ENCODE measurements at places on chromosomes 4 and X.
A peak's percentile ranks its signal among the peaks of the same experiment; 100 is the strongest.

DNA sequence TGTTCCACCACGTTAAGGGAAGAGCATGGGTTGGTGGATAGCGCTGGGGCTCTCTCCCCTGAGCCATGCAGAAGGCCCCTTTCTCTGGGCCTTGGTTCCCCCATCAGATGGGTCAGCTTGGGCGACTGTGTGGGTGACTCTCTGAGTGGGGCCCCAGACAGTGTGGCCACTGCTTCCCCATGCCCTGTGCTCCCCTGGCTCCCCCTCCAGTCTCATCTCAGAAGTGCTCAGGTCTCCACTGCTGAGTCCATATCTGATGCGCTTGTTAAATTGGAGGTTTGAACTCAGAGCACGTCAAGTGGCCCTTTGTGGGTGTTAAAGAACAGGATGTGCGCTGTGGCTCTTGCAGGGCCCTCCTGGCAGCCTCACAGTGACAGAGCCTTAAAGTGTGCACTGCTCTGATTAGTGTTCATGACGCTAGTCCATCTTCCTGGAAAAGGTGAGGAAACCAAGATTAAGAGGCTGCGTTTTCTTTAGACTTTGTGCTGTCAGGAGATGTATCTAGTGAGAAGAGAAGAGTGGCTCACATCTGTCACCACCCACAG is 59.8 kb downstream of the NELFA start:
- DNase-seq, result no peak

DNA sequence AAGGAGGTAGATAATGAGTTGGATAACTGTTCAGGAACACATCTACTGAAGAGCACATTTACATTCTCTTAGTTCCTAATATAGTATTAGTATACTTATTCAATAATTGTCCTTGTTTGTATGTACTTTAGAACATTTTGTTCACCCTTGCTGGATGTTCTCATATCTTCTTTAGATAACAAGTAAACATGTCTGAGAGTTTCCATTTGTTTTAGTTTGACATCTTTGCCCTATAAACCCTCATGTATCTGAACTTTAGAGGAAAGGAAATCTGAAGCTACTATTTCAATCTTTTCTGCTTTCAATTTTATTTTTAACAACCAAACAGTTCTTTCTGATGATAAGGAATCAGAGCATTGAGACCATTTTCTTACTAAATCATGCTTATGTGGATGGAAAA is 518.6 kb downstream of the RPA4 start:
- no peak for DNase-seq

DNA sequence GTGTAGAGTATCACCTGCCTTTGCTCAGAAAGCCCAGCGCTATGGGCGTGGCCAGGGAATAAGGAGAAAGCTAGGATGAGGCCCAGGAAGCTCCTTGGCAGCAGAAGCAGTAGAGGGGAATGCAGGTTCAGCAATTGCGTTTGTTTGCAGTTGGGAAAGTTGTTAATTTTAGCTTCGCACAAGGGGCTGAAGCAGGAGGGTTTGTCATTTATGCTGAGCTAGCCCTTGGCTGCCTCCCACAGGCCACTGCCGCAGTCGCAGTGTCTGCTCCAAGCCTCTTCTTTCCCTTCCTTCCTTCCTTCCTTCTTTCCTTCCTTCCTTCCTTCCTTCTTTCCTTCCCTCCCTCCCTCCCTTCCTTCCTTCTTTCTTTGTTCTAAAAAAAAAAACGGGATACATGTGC is 21.5 kb downstream of the FRMPD3 start:
- DNase-seq, result no peak

- DNase-seq, result no peak
These were observed 718.8 kb downstream of the KLHL13 start for GRCh38 chrX:117397844-117398243.

GRCh38 chr4:152678841-152679240 is 956 bp downstream of the TMEM154 start:
- no peak for DNase-seq

DNA sequence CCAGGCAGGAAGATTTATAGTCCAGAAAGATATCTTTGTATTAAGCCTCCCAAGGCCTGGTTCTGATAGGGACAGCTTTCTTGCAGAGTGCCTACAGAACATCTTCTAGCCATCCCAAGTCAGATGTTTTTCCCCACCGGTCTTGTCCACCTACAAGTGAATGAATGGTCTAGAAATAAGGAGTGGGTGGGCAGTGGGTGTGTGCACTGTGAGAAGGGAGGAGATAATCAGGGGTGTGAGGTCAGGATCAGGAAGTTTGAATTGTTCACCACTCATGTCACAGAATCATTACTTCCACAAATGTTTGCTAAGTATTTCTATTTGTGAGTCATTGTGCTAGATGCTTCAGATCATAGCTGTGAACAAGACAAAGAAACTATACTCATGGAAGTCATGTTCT is 332.6 kb downstream of the NKX6-1 start:
- no peak for DNase-seq

DNA sequence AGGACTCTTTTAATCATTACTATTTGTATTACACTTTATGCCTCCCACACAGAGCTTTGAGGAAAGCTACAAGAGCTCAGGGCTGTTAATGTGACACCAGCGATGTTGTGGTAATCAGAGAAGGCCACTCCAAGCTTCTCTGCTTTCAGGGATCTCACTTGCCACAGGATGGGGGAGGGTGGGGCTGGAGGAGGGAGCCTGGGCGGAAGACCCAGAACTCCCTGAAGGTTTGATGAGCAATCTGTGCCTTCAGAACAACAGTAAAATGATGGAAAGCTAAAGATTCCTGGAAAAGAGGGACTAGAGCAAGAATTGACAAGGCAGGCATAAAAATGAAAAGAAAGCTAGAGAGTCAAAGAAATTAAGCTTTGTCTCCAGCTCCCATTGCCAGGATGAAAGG is 75.6 kb downstream of the MAML3 start:
- DNase-seq, result no peak

- DNase-seq, result no peak
These were observed 366.5 kb downstream of the CXXC4 start for GRCh38 chr4:104128031-104128849.

GRCh38 chr4:117560329-117560728 is 474.0 kb upstream of the NDST3 start:
- no peak for DNase-seq

DNA sequence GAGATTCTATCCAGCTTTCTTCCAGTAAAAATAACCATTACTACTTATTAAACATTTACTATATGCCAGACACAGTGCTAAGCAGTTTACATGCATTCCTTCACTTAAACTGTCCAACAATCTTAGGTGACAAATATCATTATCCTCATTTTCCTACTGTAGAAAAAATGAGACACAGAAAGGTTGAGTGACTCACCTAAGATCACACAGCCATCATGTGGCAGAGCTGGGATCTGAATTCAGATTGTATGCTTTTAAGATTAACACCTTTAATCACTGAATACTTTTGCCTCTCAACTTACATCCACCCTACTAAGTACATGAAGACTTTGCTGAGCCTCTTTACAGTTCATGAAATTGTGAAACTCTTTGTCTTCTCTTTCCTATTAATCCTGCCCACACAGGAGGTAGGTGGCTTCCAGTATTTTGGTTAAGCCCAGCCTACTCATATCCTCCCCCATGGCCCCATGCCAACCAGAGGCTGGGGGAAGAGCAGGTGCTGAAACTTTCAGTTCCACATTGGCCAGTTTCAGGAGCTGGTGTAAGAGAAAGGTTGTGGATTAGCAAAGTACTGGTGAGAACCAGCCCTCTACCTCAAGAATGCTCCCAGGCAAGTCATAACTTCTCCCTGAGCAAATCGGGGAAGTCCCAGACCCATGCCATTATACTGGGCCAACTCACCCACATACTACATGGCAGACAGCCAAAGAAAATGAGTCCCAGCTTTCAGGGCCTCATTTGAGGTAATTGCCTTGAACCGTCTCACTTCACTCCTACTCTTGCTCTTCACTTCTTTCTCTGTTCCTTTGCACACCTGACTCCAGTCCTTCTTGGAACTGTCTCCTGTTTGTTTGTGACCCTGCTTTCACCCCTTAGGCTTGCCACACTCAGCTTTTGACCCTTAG is 211.1 kb downstream of the GUCY2F start:
- no peak for DNase-seq

- no peak for DNase-seq
These were observed 50.2 kb downstream of the WDR44 start for GRCh38 chrX:118396113-118396512.

GRCh38 chrX:41442824-41443550 is 4.2 kb upstream of the NYX start:
- no peak for DNase-seq

DNA sequence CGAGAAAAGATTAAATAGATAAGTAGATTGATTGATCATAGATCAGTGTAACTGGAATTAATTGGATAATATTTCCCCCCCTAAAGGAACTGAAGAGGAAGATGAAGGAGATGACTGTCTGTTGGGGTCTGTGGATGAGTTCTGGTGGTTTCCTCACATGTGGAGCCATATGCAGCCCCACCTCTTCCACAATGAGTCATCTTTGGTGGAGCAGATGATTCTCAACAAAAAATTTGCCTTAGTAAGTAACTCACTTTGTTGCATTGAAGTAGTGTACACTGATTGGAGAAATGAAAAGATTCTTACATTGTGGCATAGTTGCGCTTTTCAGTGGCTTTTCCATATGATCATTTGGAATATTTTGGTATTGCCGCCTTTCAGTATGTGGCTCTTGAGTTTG is 80.4 kb downstream of the NDST3 start:
- DNase-seq, result no peak

DNA sequence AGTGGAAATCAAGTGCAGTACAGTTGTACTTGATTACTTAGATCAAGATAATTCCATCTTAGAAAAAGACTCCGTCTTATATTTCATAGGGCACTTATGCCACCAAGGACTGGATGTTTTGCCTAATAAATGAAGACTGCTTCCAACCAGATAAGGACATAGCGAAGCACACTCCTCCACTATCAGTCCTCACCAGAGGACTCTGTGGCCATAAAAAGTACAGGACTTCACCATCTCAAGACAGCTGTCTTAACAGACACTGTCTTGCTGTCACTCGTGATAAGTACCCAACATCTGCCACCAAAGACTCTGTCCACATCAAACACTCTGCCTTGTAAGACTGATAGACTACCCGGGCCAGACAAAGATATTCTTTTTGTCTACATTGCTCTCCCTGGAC is 352.0 kb downstream of the TRAM1L1 start:
- DNase-seq, result no peak

DNA sequence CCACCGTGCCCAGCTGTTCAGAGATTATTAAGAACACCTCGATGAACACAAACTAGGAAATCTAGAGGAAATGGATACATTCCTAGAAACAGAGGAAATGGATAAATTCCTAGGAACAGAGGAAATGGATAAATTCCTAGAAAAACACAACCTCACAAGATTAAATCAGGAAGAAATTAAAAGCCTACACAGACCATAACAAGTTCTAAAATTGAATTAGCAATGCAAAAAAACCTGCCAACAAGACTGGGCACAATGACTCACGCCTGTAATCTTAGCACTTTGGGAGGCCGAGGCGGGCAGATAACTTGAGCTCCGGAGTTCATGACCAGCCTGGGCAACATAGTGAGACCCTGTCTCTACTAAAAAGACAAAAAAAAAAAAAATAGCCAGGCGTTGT is 13.1 kb upstream of the IDS start:
- DNase-seq, result no peak

- no peak for DNase-seq
These were observed 285.4 kb downstream of the UNC5C start for GRCh38 chr4:95263391-95263790.

- DNase-seq, result no peak
These were observed 55.1 kb downstream of the NAF1 start for GRCh38 chr4:163111588-163111987.

DNA sequence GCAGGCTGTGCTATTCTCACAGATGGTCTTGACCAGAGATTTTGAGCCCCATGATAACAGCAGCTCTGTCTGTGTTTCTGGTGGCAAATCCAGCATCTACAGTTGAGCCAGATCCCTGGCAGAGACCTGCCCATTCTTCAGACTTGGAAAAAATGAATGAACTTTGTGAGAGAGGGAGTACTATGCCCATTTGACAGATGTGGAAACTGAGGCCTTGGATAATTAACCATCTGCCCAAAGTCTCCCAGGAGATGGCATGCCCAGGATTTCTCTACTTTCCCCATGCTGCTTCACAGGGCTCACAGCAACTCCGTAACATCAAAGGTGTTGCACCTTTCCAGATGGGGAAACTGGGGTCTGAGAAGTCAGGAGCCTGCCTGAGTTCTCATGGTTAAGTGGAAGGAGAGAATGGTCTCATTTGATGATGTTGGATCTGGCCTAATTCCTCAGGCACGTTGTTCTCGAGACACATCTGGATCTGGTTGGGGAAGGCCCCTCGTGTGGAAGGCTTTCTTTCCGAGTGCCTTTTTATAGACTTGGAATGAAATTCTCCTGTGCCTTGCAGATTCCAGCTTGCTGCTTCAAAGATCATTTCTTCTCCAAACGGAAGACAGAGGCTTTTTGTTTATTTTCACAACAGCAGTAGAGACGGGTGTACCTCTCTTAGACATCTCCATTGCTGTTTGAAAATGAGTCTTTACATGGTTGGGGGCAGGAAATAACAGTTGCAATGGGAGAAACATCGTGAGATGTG is 73.3 kb upstream of the STX18 start:
- DNase-seq, result no peak

DNA sequence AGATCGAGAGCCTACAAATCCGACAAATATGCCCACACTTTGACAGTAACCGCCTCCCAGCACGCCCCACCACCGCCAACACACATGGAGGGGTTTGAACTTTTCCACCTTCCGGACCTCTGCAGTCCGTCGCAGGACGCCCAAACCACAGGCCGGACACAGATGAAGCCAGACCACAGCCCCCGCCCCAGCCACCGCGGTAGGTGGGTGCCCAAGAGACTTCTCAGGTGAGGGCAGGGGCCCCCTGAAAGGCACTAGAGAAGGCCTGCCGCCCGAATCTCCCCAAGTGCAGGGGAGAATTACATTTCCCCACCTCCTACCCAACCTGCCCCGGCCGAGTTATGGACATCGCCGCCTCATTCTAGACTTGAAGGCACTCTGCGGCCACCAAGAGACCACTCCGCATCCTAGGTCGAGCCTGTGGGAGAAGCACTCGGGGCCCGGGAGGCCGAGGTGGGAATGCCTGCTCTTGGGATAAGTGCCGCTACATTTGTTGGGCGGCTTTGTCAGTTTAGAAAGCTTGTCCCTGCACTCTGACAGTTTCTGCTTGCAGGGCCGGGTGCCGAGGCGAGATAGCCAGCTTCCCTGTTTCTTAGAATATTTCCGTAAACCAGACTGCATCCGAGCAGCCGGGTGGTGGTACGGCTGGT is 21.5 kb downstream of the HAND2 start:
- DNase-seq, result no peak

GRCh38 chrX:17860811-17861488 is at the start of gene RAI2:
TSS of gene RAI2 (minus strand) at chrX:17861298. CDS start at chrX:17802010, 59,288 bp downstream.
- DNase-seq, result peak; percentile 5

DNA sequence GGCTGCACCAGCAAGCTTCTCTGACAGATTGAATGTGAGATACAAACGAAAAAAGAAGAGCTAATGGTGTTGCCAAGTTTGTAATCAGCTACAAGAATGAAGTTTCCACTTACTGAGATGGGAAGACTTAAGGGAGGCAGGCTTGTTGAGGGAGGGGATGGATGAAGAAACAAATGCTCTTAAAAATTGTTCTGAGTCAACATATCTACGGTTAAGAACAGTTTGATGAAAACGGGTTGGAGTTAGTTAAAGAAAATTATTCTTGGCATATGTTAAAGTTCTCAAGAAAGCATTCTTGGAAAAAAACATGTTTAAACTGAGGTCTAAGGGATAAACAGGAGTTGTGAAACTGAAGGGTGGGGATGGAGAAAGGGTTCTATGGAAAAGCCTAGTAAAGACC is 816.3 kb upstream of the HS3ST1 start:
- no peak for DNase-seq

GRCh38 chr4:8409264-8410065 is 31.1 kb downstream of the ACOX3 start:
- DNase-seq, result no peak

GRCh38 chrX:108138814-108139702 is 47.5 kb downstream of the ATG4A start:
- peak; percentile 2 for DNase-seq
